ENCODE measurements at places on chromosomes 2 and 18.

DNA sequence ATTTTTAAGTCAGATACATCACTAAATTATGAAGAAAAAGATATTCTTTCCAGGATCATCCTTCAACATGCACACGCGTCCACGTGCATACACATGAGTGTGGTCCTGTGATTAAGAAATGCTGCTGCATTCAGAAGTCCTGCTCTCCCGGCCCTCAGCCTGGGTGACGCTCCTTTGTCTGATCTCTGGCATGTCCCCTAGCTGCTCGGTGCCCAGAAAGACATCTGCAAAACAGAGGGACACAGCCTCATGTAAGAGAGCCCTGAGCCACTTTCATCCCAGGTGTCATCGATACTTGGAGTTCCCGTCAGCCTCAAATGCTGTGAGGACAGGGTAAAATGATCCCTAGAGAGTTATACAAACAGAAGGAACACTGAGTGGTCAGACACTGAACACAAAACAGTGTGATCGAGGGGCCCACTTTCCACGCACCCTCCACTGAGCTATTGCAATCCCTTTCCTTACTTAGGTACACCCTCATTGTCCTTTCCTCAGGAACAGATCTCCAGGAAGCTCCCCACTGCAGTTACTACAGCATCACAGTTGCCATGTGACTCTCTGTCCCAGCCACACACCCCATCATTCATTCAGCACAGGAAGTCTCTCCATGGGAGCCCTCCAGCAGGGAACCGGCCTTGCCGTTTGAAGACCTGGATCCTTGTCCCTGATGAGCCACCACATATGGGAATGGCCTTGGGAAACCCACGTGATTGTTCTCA is 32.1 kb downstream of the CRACDL start:
- no peak for DNase-seq
- no peak overlapping the region for H3K4me3 ChIP-seq
- H3K4me1 ChIP-seq: no peaks in the 10 kb centered on the region
- H3K27ac ChIP-seq: no peak overlapping the region
- H3K27me3 ChIP-seq: no peaks in the 10 kb centered on the region

- H3K4me3 ChIP-seq: no peak overlapping the region
- no peaks in the 10 kb centered on the region for H3K36me3 ChIP-seq
- no peaks in the 10 kb centered on the region for H3K27me3 ChIP-seq
Observed at GRCh38 chr2:215604606-215605005, 168.7 kb upstream of the FN1 start.

DNA sequence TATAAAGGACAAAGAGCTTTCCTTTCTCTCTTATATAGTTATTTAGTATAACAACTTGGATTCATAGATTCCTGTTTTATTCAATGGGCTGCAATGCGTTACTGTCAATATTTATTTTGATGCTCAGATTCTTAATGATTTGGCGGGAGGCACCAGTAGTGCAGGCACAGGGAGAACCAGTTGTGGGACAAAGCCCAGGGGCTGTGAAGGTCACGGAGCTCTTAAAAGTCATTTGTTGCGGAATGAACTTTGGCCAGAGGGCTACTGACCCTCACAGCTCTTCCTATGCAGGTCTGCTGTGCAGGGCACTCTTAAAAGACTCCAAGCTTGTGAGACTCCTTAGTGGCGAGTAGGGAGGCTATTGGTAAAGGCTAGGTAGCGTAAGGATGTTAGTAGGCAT is 34.0 kb downstream of the BCL2L11 start:
- DNase-seq: no peak
- H3K27me3 ChIP-seq: no peaks in the 10 kb centered on the region
- no peak overlapping the region for H3K4me3 ChIP-seq
- peaks cover 23% of the 10 kb centered on the region for H3K36me3 ChIP-seq
- H3K27ac ChIP-seq: no peak overlapping the region

DNA sequence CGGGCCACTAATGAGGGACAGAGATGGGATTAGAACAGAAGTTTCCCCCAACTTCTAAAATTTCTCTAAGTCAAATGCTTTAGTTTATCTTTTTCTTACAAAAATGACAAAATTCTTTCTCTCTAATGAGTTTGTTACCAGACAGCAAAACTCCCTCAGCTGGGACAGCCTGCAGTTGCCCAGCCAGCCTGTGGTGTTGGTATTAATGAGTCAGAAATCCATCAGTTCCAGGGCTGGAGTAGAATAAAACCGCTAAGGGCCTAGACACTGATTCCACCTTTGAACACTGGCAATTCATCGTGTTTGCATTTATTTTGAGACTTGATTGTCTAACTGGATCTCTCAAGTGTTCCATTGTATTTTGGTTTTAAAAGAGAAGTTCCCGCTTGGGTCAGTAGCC is 38.3 kb upstream of the SMAD2 start:
- no peak overlapping the region for H3K27ac ChIP-seq
- DNase-seq: no peak
- no peak overlapping the region for H3K4me3 ChIP-seq
- H3K36me3 ChIP-seq: no peaks in the 10 kb centered on the region
- H3K4me1 ChIP-seq: no peaks in the 10 kb centered on the region

DNA sequence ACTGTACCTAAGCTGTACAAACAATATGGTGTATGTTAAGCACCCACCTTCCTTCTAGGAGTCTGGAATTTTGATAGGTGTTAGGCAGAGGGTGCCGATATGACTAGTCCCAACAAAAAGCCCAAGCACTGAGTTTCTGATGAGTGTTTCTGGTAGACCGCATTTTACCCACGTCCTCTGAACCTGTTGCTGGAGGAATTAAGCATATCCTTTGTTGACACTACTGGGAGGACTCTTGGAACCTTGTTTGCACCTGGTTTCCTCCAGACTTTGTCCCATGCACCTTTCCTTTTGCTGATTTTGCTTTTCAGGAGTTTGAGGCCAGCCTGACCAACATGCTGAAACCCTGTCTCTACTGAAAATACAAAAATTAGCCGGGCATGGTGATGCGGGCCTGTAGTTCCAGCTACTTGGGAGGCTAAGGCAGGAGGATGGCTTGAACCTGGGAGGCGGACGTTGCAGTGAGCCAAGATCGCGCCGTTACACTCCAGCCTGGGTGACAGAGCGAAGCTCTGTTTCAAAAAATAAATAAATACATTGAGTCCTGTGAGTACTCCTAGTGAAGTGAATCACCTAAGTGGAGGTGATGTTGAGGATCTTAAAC is 11.4 kb upstream of the SPAST start:
- DNase-seq: no peak
- H3K27me3 ChIP-seq: no peaks in the 10 kb centered on the region
- no peak overlapping the region for H3K27ac ChIP-seq
- H3K36me3 ChIP-seq: no peaks in the 10 kb centered on the region
- no peaks in the 10 kb centered on the region for H3K4me1 ChIP-seq
- no peak overlapping the region for H3K4me3 ChIP-seq
